ENCODE measurements at places on chromosomes 3 and 15.

DNA sequence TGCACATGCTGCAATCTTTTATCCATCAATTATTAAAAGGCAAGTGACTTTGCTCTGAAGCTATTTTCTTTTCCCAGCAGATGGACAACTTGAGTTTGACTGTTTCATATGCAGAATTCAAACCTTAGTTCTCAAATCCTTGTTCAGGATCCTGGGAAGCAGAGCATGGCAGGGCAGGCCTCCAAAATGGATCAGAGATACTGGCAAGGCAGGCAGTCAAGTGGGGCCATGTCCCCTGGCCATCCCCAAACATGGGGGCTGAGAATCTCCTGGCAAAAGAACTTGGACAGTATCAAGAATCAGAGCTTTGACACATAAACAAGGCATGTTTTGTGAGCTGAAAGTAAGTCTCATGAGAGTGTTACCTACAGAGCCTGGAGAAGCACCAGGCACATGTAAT, 122.9 kb upstream of the CTNNB1 start:
- no peak for DNase-seq

DNA sequence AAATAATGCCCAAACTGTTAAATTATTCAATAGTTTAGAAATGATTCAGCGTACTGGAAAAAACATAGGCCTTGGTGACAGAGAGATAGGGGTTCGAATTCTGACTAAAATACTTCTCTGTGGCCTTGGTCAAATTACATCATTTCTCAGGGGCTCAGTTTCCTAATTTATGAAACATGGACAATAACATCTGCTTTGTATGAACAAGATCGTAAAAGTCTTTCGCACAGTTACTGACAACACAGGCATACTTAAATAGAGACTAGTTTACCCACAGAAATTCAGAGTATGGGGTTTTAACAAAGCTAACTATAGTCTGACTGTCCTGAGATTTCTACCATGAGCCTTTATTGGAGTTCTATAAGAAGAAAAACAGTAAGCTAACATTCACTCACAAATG, 440.4 kb downstream of the FHIT start:
- DNase-seq = no peak

DNA sequence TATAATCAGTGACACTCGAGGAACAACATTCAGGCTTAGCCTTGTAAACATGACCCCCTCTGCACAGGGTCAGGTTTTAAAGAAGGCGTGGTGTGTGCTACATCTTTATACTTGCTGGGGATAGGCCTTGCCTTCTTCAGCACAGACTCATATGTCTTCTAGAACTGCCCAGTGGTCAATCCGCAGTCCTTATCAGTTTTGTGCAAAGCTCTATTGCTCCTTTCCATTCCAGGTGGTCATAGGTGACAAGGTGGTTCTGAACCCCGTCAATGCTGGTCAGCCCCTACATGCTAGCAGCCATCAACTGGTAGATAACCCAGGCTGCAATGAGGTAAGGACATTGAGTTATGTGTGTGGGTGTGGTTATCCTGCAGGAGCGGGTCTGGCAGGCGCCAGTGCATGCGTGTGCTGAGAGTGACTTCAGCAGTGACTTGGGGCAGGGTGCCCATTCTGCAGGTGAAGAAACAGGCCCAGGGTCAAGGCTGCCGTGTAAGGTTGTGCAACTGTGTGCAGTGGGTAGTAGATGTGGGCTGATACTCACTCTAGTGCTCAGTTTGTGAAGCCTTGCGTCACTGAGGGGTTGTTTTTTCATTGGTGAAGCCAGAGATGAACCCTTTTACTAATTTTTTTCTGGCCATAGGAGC, 150.9 kb downstream of the ITPR1 start:
- DNase-seq = no peak

GRCh38 chr15:90859234-90860131, 8.9 kb upstream of the FURIN start:
- DNase-seq = no peak

DNA sequence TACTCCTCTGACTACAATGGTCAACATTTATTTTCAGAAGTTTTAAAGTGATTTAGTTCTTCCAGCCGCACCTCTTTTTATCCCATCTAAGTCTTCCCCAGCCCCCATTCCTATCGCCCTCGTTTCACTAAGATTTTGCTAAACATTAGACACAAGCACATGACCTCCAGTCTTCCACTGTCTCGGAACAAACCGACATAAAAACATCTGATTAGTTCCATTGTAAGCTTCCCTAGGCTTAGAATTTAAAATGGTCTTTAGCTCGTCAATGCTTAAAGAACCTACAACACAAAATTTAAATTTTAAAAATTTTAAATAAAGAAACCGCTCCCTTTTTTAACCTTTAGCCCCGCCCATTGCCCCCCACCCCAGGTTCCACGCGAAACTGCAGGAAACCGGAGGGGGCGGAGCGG, 284 bp upstream of the TSC22D2 start:
- no peak for DNase-seq

GRCh38 chr3:9398700-9399336, 1.4 kb downstream of the SETD5 start:
- DNase-seq = no peak

Measured in endothelial cell (in vitro differentiated cells).